ENCODE measurements at places on chromosomes 3 and 15.

DNA sequence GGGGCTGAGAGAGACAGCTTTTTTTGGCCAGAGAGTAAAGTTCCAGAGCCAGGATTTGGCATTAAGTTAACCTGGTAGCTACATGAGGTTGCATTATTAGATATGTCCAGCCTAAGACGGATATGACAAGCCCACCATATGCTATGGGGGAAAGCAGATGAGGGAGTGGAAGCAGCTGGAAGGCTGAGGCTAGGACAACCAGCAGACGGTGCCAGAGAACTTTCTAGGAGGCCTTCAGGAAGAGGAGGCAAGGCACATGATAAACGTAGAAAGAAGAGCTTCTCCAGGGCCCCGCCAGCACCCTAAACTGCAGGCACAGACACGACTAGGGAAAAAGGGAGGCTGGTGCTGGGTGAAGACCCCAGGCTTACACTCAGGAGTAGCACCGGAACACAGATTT is 87.0 kb downstream of the CTNNB1 start:
- no peak for DNase-seq

GRCh38 chr3:83426300-83426699 is 1532.5 kb upstream of the CADM2 start:
- DNase-seq: no peak

DNA sequence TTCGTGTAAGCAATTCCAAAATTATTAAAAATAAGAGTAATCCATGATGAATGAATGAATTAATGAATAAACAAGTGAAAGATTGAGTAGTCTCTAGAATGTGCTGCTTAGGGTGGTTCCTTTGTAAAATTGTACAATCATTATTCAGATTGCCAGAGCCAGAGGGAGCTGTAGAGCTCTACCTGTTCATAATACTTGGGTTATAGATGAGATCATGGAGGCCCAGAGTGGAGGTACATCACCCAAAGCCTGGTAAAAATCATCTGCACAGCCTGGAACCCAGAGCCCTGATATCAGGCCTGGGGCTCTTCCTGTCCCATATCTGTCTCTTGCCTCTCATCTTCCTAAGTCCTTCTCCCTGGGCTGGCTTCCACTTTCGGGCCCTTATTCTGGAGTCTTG is 297.2 kb downstream of the RPLP1 start:
- DNase-seq: no peak

- peak; percentile 87 for DNase-seq
Observed at GRCh38 chr15:95259513-95259912, 1028.2 kb downstream of the MCTP2 start.

- DNase-seq: no peak
Observed at GRCh38 chr3:170598091-170598502, 12.2 kb upstream of the SLC7A14 start.

GRCh38 chr3:123764647-123765046 is 119.5 kb downstream of the MYLK start:
- DNase-seq: no peak

DNA sequence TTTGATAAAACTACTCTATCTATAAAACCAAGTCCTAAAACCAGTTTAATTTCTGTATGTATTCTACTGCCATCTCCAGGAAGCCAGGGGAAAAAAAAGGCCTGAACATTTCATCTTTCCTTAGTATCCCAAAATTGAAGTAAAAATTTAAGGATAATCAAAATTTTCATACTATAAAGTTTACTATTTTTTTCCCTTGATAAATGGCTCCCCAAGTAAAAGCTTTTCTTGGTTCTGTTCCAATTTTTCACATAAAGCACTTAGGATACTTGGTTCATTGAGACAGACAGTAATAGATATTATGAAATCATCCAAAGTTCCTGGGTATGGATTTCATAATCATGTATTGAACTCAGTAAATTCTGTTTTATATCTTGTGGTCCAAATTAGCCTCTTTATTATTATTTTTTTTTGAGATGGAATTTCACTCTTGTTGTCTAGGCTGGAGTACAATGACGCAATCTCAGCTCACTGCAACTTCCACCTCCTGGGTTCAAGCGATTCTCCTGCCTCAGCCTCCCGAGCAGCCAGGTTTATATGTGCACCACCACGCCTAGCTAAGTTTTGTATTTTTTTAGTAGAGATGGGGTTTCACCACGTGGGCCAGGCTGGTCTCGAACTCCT is 34.5 kb downstream of the ICE2 start:
- no peak for DNase-seq

DNA sequence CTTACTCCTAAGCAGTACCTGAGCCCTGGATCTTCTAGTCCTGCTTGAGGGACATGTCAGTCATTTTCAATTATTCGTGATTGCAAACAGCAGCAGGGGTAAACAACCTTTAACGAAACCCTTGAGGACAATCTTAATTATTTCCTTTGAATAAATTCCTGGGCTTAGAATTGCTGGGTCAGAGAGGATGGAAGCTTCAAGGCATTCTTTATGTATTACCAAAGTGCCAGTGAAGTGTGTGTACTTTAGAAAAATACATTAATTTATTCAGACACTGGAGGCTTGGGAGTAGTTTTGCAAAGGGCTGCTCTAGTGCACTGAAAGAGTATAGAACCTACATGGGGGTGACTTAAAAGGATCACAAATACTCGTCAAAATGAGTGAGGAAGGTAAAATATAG is 280.8 kb upstream of the LRRFIP2 start:
- no peak for DNase-seq

DNA sequence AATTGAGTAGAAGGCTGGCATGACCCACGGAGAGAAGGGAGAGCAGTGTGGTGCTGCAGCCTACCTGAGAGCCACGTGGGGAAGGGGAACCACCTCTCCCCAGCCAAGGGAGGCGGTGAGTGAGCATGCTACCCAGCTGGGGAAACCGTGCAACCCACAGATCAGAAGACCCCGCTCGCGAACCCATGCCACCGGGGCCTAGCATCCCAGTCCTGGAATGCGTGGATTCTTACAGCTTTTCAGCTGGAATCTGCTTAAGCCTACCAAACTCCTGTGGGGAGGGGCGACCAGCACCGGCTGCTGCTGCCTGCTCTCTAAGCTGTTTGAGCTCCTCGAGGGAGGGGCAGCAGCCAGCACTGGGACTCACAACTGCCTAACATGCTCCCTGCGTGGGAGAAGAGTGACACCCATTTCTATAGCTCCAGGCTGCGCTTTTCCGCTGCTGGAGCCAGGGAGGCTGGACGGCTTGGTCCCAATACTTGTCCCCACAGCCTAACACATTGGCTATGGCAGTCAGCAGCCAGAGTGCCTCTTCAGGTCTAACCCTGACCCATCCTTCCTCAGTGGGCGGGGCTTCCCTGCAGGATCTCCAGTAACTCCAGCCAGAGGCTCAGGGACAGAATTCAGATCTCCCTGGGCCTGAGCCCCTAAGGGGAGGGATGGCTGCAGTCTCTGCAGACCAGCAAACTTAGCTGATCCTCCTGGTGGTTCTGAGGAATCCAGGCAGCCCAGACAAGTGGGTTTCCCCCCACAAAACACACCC is 20.0 kb upstream of the TEX55 start:
- no peak for DNase-seq

DNA sequence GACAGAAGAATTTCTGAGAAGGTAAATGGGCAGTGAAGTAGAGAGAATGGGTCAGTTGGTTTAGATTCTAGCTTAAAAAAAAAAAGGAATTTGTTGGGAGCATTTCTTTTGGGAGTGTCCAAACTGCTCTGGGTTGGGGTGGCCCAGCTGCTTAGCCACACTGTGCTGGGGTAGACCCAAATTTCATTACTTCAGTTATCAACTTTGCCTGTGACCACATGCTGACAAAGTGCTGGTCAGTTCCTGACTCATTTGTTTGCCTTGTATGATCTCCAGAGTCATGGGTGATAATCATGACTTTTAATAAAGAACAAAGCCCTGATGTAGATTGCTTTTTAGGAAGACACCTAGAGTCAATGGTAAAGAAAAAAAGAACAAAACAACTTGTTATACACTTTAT is 121.5 kb upstream of the FGF7 start:
- DNase-seq: no peak

DNA sequence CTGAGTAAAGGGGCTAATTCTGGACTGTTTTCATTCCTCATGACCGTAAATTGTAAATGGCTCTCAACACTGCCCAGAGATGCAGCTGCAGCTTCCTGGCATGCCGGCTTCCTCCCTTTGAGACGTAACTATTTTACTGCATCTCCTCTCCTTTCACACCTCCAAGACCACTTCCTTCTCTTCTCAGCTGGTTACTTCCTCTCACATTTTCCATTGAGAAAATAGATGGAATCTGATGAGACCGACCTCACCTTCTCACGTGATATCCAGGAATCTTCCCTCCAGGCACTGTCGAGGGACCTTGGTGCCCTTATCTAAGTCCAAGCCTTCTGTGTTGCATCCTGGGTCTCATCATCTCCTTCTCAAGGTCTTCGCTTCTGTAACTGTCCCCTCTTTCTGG is 12.7 kb downstream of the LYSMD4 start:
- DNase-seq: no peak

GRCh38 chr3:97817965-97818364 is 3.8 kb upstream of the CRYBG3 start:
- DNase-seq: no peak

GRCh38 chr3:9778143-9779074 is 8.7 kb upstream of the CAMK1 start:
- DNase-seq: no peak

- no peak for DNase-seq
Observed at GRCh38 chr3:110378481-110378880, 693.1 kb upstream of the NECTIN3 start.

DNA sequence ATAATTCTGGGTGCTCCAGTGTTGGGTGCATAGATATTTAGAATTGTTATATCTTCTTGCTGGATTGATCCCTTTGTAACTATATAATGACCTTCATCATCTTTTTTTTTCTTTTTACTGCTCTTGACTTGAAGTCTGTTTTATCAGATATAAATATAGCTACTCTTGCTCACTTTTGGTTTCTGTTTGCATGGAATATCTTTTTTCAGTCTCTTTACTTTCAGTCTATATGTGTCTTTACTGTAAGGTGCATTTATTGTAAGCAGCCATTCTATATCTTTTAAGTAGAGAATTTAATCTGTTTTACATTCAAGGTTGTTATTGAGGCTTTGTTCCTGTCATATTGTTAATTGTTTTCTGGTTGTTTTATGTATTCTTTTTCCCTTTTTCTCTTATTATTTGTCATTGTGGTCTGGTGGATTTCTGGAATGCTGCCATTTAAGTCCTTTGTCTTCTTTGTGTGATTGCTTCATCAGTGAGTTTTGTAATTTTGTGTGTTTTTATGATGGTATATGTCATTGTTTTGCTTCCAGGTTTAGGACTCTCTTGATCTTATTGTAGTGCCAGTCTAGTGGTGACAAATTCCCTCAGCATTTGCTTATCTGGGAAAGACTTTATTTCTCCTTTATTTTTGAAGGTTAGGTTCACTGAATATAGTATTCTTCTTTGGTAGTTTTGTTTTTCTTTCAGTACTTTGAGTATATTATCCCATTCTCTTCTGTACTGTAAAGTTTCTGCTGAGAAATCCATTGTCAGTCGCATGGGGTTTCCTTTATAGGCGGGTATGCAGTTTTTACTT is 8.3 kb upstream of the PRR23C start:
- DNase-seq: no peak

DNA sequence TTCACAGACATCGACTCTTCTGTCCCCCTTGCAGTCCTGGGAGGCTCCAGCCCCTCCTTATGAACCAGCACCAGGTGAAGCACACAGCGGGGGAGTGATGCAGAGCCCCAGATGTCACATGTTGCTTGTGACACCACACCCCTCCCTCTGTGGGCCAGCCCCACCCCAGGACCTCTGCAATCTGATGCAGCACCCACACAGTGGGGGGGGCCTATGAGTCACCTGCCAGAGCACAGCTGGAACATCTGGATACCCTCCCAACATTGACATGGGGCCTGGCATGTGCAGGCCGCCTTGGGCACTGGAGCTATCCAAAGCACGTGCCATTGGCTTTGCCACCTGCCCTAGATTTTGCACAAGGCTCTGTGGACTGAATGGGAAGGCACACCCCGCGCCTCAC is 70.5 kb downstream of the FEM1B start:
- DNase-seq: no peak

DNA sequence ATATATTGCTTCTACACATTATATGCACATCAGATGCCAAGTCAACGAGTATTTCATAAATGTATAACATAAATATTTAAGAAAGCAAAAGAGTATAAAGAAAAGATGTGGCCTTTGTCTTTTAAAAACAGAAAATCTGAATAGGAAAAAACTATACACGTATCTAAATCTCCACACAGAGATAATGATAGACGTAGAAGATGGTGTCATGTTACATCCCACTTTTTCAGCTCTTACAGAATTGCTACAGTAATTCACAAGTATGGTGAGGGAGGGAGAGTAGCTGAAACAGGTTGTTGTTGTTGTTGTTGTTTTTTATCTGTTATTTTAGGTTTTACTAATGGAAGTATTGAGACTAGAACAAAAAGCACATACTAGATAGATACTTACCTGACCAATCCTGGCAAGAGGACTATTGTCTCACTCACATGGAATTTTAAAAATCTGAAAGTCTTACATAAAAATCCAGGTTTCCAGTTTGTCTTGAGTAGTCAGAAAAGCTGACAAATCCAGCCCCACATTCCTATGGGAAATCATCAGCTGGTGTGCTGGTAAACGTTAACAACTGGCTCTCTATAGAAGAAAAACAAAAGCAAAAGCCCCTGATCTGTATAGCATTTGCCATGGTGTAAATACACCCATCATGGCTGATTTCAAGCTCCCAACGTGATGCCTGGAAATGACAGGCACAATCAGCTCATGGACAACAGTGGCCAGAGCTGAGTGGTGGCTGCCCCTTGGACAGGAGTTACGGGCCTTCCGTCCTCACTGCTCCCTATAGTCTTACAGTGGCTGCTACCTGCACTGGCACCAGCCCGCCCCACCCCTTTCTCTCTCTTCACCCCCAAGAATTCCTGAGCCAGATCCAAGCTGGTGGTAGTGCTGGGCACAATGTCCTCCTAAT is 47.4 kb upstream of the VGLL4 start:
- DNase-seq: no peak

DNA sequence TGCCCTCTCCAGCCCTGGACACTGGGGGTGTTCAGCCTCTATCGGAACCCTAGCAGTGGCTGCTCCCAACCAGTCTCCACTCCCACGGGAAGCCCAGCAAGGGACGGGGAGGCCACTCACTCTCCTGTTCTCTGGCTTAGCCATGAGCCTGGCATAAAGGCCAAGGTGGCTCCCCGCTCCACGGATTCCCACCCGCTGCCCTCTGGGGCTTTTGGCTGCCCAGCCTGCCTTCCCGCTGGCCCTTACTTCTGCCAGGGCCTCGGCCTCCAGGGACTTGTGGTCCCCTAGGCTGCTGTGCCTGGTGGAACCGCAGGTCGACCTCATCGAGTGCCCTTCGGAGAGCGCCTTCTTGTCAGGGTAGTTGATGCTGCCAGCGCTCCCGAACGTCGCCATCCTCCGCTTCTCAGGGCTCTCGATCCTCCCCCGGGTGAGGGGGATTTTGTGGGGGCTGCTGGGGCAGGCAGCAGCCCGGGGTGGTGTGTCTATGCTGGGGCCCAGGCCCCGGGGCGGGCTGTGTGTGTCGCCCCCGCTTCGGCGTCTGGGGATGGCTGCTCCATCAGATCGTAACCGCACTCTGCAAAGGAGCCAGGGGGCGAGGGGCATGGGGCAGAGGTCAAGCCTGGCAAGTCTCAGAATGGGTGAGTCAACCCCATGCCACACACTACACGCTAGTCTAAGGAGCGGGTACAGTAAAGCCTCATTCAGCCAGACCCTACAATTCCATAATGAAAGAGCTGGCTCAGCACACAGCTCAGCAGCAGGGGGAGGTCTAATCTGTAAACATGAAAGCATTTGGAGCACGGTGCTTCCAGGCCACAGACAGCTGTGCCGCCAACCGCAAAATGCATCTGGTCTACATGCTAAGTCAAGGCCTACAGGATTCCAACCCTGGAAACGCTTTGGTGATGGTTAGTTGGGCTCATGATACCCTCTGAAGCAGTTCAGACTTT is 27.3 kb upstream of the RAD18 start:
- DNase-seq: no peak

GRCh38 chr3:48555231-48555948 is 1.2 kb downstream of the PFKFB4 start:
- no peak for DNase-seq
